ENCODE measurements at places on chromosomes 13 and 19.

GRCh38 chr13:105972811-105973590, 562.5 kb downstream of the EFNB2 start:
- no peak for DNase-seq

GRCh38 chr19:12162882-12163806, at the start of gene ZNF136:
Gene ZNF136 (plus strand): TSS chr19:12163096. CDS start chr19:12163204, 108 bp downstream.
- peak; percentile 88 for DNase-seq

DNA sequence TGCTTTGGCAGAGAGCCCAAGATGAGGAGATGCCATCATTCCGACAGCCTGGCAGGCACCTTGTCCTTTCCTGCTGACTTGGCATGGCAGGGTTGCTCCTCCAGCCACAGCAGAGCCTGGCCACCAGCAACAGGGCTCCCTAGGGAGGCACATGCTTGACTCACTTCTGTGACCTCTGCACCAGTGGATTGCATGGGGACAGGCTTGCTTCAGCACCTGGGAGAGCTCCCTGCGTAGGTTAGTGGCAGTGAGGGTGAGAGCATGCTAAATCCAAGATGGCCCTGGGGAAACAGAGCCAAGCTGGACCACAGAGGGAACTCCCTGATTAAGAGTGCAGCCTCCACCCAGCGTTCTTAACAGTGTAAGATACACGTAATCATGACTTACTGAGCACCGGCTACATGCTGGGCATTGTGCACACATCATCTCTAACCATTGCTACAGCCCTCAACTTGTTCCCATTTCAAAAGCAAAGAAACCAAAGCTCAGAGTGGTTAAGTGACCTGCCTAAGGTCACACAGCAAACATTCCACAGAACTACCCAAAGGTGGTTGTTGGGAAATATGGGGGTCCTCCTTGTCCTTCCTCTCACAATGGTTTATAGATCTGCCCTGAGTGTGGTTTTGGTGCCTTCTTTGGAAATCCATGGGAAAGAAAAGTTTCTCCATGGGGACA, 116.6 kb upstream of the UQCRFS1 start:
- DNase-seq = no peak

DNA sequence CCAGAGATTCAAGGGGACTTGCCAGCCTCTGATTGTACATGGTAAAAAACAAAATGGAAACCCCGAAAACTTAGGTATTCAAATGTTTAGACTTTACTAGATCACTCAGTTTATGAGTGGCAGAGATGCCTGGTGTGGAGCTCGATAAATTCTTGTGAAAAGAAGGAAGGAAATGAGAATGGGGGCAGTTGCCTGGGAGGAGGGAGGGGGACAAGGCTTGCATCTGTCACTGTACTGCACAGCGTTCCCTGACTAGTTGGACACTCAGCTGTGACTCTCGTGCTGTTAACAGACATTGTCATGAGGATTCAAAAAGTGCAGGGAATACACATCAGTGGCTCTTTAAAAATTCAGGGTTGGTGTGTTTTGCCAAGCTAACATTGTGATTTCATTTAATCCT, 232.9 kb downstream of the ZIC5 start:
- no peak for DNase-seq

DNA sequence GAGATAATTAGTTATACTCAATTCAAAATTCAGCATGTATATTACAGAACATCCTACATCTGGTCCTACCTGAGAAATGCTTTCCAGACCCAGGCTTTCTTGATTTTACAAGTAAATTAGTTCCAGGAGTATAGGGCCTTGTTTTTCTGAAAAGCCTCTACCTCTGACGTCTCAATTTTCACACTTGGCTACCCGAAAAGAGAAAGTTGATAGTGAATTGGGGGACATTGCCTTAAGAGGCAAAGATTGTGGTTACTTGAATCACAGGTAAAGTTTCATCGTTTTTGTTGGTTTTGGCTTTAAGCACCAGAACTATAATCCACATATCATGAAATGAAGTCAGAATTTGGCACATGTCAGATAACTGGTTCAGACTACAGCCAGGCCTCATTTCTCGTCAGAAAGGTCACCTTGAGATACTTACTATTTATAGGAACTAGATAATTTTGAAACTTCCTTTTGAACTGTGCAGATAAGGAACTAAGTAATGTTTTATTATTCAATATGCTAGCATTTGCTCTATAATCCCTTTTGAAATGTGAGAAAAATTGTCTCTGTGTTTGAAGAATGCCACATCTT, 30.8 kb downstream of the FAM124A start:
- DNase-seq = no peak

DNA sequence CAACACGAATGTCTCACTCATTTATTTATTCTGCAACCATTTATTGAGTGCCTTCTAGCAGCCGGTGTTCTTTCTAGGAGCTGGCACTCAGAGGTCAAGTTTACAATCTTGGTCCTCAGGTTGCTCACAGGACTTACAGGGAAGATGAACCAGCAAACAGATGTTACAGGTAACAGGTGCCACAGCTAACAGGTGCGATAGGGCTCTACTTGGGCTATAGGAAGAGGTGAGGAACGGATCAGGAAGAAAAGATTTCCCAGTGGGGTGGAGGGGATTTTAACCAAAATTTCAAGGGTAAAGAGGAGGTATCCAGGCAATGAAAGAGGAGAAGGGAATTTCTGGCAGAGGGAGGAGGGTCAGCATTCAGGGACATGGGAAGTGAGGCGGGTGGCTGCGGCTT, 87.3 kb upstream of the FARP1 start:
- DNase-seq = no peak
